ENCODE measurements at places on chromosomes 5 and 9. TPM values are rescaled to one million over a fixed set of nuclear protein-coding genes. Genes with fewer than 3 reads are reported as not detected.

CHSY3 gene
- polyA plus RNA-seq: 0.59 TPM

ADCY2 gene
- polyA plus RNA-seq: 1.0 TPM

PRLR gene
- 0.75 TPM for polyA plus RNA-seq

PRUNE2 gene
- 2.0 TPM for polyA plus RNA-seq

PRXL2C gene
- 10.6 TPM for polyA plus RNA-seq

CLIC3 gene
- 44.6 TPM for polyA plus RNA-seq

FCHO2 gene
- 17.8 TPM for polyA plus RNA-seq

BNC2 gene
- polyA plus RNA-seq: 1.8 TPM

TAF1L gene
- polyA plus RNA-seq: under 0.01 TPM

IGIP gene
- polyA plus RNA-seq: 9.2 TPM

EPB41L4B gene
- polyA plus RNA-seq: 4.2 TPM

TOMM5 gene
- polyA plus RNA-seq: 132 TPM

ANKRD18B gene
- 2.5 TPM for polyA plus RNA-seq

ANKRD34B gene
- polyA plus RNA-seq: 0.59 TPM

ANGPTL2 gene
- 3.1 TPM for polyA plus RNA-seq

COL23A1 gene
- polyA plus RNA-seq: 2.6 TPM

ADGRD2 gene
- 0.50 TPM for polyA plus RNA-seq

PLEKHG4B gene
- 0.64 TPM for polyA plus RNA-seq

SOHLH1 gene
- polyA plus RNA-seq: 0.05 TPM

GPRIN1 gene
- 0.82 TPM for polyA plus RNA-seq

LCN15 gene
- 0.43 TPM for polyA plus RNA-seq
